ENCODE measurements at places on chromosomes 6 and 20.

DNA sequence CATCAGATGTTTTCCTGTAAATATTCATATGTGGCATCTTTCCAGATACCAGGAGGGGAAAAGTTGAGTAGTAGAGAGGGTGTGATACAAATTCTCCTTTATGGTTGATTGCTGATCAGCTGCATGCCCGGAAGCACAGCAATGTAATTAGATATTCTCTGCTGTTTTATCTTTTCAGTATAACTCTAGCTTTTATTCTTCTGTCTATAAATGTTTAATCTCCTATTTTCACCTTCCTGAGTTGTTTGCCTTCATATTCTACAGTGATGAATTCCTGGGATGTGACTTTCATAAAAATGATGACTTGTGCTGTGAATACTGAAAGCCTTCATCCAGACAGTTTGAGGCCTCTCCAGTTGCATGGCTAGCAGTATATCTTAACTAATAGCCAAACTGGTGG lies 53.7 kb downstream of the SH3BGRL2 start:
- DNase-seq, result no peak

GRCh38 chr6:170124836-170125235 lies 166.0 kb downstream of the DLL1 start:
- DNase-seq, result no peak

- DNase-seq, result no peak
Observed at GRCh38 chr6:84847390-84848160, 83.2 kb upstream of the TBX18 start.

- no peak for DNase-seq
Observed at GRCh38 chr6:53864781-53865180, 70.0 kb downstream of the LRRC1 start.

- DNase-seq, result peak; percentile 62
Observed at GRCh38 chr6:89564752-89565427, 73.7 kb downstream of the LYRM2 start.
